ENCODE measurements at places on chromosomes 6 and 20. TPM values are rescaled to one million over a fixed set of nuclear protein-coding genes. Genes with fewer than 3 reads are reported as not detected.

DNA sequence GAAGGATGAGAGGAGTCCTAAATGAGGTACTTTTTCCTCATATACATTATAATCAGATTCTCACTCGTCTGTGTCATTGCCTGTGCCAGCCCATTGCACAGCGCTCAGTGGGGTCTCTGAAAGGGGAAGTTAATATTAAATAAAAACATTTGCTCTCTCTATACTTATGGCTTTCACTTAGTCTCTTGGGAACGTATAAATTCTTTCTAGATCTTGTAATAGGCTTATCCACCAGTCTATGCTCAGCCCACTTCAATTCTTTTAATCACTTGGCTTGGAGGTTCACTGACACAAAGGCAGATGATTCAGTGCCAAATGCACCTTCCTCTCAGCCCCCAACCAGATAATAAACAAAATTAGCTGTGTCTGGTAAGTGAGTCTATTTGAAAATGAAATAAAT is 164.3 kb upstream of the OGFRL1 start:
- no peak for DNase-seq

TTK gene
- 4.1 TPM for polyA plus RNA-seq

DNA sequence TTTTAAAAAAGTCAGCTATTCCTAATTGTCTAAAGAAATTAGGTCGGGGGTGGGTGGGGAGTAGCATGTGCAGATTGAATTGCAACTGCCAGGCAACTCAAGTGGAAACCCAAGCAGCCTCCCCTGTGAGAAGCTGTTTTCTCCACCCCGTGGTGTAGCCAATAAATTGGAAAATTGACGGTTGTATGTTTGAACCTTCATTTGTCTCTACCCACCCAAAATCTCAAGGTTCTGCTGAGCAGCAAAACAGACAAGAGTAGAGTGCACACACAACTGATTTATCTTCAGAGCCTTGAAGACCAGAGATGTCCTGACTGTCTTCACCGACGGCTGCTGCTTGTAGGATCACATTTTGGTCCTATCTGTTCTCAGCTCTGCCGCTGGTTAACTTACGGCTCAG is 88.5 kb downstream of the DTD1 start:
- no peak for DNase-seq

DNA sequence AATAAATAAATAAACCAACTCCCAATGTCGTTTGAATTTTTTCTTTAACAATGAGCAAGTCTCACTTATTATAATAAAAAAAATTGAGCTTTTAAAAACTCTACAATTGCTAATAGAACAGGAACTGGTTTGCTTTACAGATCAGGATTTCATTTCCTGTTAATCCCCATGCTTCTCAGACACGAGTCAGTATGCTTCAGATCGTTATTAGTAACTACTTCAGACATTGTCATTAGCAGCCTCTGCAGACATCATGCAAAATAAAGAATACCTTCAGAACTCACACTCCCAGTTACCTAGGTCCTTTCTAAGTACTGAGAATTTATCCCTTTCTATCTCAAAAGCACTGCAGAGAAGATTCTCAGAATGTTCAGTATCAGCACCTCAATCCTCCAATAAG is 10.0 kb upstream of the FAM210B start:
- no peak for DNase-seq

DNA sequence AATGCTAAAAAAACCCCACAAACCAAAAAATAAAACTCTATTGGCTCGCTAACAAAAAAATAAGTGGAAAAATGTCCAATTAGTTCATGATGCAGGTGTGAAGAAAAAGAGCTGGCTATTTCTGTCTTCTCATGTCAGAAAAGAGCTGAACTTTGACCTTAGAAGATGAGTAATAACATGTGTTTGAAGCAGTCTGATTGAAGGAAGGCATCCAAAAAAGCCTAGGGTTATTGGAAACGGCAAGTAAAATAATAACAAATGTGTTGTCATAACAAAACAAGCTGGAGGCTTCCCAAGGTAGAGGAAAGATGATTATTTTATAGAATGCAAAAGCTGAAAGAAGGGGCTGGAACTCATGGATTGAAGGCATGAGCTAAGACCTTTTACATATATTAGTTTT is 94.4 kb upstream of the FAM184A start:
- DNase-seq, result no peak

GRCh38 chr6:158782432-158783166 is 36.6 kb downstream of the EZR start:
- no peak for DNase-seq

DNA sequence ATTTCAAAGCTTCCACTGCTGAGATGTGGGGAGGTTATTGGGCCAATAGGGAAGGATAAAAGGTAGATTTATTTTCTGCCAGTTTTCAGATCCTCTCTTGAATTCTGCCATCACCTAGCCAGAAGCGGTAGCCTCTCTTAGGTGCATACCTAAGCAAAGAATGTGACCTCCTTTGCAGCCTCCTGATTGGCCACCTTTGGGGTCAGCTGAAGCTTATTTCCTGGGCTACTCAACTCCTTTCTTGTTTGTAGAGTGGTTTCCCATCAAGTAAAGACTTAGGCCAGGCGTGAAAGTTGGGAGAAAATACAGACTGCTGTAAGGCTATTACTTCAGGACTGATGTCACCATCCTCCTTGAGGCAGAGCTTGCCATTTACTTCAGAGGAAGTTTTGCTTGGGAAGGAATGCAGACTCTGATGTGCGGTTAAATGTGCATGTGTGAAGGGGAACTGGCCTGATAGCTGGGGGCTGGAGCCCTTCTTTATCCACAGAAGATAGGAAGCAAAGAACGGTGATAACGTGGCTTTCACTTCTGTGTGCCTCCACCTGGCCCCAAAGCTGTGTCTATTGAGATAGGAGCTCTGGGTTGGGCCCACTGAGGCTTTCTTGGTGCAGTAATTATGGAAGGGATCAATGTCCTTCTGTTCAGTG is 70.1 kb downstream of the TRMT11 start:
- DNase-seq, result no peak

- no peak for DNase-seq
These were observed 211.6 kb upstream of the THEMIS start for GRCh38 chr6:128112494-128112893.

DNA sequence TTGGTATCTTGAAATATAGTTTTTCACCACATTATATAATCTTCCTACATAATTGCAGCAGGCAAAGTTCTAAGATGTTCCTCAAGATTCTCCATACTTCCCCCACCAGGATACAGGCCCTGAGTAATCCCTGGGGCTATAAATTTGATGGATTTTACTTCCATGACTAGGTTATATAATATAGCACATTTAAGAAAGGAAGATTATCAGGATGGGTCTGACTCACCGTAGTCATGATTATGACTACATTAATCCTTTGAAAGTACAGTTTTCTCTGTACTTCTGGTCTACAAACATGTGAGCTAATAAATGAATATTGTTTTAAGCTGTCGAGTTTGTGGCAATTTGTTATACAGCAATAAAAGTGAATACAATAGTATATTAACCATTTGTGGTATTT is 122.5 kb downstream of the MACROD2 start:
- no peak for DNase-seq

- no peak for DNase-seq
These were observed 1.2 kb upstream of the EDN1 start for GRCh38 chr6:12288914-12289313.

DNA sequence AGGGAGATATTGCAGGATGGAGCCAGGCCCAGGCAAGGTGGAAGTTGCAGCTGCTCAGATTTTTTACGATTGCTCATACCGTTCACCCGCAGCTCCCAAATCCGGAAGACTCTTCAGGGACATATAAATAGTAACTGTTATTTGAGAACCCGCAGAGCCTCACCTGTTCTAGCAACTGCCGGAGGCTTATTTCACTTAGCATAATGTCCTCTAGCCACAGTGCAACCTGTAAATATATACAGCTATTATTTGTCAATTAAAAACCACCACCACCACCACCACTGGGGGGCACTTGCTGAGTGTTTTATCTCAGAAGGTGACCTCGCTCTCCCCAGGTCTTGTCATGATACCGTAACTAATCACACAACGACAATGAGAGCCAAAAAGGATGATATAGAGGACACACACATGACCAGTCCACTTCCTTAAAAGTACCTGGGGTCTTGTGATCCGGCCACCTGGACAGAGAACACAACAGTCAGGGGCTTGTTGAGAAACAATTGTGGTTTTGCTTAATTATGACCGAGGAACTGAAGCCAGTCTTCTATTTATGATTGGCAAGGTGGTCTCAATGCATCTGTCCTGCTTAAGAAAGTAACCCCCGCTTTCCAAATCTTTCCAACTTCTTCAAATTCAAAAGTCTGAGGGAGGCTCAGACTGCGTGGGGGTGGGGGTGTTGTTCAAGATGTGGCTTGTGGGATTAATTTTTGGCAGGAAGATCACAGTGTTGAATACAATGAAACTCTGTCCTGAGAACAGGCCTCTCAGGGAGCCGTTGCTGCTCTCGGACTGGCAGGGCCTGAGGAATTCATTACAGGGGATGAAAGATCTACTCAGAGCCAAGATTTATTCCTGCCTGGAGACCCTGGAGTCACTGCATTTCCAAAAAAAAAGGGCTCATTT is 107.7 kb upstream of the PRND start:
- DNase-seq, result no peak

DNA sequence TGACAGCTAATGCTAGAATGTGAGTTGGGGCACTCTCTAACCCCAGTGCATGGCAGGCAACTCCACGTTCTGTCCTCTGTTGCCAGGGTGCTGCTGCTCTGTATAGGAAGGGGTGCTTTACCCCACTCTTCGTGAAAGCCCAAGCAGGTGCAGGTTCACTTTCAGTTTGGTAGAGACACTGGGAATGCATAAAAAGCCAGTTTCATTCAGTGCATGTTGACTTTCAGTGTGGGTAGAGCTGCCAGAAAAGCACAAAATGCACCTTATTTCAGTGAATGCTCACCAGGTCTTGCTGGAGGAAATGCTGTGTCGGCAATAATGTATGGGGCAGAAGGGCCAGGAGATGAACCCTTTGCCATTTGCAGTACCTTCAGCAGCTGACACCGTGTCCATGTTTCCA is 62.1 kb upstream of the ADGRB3 start:
- DNase-seq, result no peak

KHDC1 gene
- polyA plus RNA-seq, result 6.6 TPM

DNA sequence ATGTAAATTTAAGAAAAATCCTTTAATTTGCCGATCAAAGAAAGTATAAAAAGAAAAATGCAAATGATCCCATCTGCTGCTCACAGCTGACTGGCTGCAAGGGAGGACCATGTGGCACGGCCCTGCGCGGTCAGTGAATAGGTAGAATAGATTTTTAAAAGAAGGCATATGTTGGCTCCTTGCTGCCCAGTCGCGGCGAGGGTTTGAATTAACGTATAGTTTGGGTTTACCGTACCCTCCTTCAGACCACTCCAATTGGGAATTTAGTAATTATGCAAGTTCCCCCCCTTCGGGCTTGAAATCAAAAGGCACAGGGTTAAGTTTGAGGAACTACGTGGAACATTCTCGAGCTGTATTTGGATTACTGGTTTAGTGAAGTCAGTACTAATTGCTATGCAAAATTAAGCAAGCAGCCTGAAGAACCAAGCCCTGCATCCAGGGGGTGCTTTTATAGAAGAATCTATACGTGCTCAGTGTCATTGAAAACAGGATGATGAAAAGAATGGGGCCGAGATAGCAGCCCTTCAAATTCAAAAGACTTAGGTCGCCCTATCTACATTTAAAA is 1.1 kb upstream of the BEND3 start:
- DNase-seq, result peak; percentile 51

Measured in SK-N-SH (cell line).